NCI-H2029 (cell line): ENCODE measurements at places on chromosomes 12 and 14.

DNA sequence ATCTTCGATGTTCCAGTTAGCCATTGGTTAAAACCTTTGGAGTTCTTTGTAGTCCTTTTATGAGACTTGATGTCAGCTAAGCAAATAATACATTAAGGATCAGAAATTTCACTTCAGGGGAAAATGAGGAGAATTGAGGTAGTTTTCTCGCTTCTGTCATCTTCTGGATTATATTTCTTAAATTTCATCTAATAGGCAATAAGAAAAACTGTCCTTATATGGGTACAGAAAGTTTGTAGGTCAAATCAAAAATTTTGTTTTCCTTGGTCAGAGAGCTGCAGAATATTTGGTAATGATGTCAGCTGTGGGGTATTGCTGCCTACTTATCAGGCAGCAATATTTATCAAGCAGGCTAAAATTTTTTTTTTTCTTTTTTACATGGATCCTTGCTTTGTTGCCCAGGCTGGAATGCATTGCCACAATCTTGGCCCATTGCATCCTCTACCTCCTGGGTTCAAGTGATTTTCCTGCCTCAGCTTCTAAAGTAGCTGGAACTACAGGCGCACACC lies 37.1 kb downstream of the RIMKLB start:
- DNase-seq = no peak

GRCh38 chr14:74569806-74570591 lies 42.0 kb downstream of the LTBP2 start:
- no peak for DNase-seq

- DNase-seq = peak; percentile 97
Measured at GRCh38 chr14:60665177-60665550, 15.9 kb upstream of the SIX1 start.

- DNase-seq = peak; percentile 97
Measured at GRCh38 chr12:67426067-67426466, 156.9 kb downstream of the CAND1 start.

GRCh38 chr14:24279301-24280186 lies 8.1 kb upstream of the RABGGTA start:
- DNase-seq = no peak

DNA sequence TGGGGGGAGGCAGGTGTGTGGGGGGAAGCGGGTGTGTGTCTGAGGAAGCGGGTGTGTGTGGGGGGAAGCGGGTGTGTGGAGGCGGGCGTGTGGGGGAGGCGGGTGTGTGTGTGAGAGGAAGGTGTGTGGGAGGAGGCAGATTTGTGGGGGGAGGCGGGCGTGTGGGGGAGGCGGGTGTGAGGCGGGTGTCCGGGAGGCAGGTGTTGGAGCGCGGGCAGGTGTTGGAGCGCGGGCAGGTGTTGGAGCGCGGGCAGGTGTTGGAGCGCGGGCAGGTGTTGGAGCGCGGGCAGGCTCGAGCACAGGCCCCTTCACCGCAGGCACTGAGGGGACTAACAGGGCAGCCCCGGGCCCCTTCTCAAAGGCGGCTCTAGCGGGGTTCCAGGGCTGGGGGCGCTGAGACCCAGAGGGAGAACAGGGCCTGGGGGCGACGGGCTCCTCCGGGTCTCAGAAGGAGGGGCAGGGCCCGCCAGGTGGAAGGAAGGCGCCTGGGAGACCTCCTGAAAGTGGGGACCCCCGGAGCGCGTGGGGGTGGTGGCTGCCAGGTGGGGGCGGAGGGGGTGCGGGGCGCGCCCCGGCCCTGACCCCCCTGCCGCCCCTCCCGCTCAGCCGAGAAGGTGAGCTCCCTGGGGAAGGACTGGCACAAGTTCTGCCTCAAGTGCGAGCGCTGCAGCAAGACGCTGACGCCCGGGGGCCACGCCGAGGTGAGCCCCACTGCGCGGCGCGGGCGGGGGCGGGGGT lies 3.2 kb downstream of the CRIP2 start:
- DNase-seq = no peak

DNA sequence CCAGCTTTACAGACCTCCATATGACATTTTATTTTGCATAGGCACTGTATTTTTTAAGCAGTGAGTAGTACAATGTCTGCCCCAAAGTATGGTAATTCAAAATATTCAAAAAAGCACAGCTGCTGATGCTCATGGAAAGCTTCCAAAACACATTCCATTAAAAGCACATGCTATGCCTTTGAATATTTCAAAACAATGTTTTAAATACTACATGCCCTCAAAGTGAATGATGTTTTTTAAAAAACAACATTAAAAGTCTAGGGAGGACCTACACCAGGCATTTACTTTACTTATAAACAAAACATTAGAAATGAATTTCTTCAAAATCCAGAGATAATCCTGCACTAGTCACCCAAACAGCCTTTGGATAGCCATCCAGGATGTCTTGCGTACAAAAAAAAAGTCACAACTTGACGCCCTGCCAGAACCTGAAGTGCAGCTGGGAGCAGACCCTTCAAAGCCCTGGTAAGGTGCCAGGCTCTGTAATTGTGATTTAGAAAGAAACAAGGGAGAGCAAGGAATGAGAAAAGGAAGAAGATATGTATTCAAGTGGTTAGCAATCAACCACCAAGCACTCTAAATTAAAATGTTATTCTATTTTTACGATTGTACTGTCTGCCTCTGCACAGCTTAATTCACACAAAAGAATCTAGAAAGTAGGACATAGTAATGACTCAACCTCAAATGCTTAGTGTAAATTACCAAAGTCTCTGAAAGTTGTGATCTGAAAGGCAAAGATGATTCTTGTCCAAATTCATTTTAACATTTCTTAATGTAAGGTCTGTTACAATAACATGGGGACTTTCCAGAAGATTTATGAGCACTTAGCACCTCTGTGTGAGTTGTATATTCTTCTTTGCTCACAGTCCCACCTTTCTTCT lies 31.9 kb downstream of the CEP83 start:
- DNase-seq = peak; percentile 61

DNA sequence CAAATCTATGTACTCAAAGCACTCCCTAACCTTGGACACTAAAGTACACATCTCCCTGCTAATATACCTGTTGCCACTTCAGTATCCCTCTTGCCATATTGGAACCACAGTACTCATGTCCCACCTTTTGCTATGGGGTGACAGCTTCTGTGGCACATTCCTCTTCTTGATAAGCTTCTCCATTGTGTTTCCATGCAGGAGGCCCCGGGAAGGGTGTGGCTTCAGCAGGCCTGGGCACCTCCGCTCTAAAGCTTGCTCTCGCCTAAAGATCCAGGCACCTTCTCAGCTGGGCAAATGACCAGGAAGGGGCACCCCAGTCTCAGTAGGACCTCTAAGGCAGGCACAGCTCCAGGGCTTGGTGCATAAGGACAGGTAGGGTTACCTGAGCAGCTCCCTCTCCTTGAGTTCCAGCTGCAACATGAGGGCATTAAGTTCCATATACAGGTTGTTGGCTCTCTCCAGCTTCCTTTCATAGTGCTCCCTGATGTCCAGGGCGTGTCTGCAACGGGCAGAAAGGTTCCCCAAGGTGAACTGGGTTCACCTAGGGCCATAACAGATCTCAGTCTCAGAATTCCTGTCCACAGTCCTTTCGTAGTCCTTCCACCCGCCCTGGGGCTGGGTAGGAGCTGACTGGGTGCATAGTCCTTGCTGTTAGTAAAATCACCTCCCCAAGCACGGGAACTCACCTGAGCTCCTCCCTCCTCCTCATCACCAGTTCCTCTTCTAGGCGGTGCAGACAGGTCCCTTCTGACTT lies 15.9 kb downstream of the MAP3K12 start:
- no peak for DNase-seq

GRCh38 chr12:96195845-96196451 lies 1.8 kb downstream of the ELK3 start:
- no peak for DNase-seq

- no peak for DNase-seq
Measured at GRCh38 chr12:112741106-112741505, 50.4 kb upstream of the RPH3A start.

GRCh38 chr14:57657487-57657886 lies 163.8 kb upstream of the CCDC198 start:
- no peak for DNase-seq

GRCh38 chr14:23582906-23583760 lies 4.5 kb upstream of the JPH4 start:
- no peak for DNase-seq

GRCh38 chr12:67509666-67510386 lies 138.7 kb upstream of the DYRK2 start:
- no peak for DNase-seq

GRCh38 chr14:105857826-105858675 lies 331.7 kb downstream of the TMEM121 start:
- DNase-seq = no peak

DNA sequence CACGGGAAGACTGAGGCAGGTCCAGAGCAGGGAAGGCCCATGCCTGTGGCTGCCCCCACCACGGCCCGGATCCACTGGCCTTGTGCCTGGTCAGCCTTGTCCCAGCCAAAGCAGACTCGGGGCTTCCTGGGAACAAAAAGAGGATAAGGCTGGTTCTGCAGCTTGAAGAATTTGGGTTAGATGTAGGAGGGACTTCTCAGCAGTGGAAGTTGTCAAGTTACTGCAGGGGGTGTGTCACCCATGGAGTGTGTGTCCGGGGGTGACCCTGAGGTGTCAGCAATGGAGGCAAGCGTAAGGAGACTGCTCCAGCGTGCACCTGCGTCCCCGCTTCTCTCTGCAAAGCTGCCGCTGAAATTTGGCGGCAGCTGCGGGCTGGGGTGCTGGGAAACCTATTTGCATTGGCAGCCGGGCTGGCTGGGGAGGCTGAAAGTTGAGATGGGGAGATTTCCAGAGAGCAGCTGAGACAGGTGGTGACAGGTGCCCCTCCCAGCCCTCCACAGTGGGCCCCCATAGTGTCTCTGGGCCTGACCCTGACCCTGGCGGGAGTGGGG lies 12.5 kb upstream of the TNFAIP2 start:
- DNase-seq = no peak
